NCI-H748 treated with DMSO at 0.1 percent for 48 hours (cell line): ENCODE measurements at places on chromosomes 16 and 17.

DNA sequence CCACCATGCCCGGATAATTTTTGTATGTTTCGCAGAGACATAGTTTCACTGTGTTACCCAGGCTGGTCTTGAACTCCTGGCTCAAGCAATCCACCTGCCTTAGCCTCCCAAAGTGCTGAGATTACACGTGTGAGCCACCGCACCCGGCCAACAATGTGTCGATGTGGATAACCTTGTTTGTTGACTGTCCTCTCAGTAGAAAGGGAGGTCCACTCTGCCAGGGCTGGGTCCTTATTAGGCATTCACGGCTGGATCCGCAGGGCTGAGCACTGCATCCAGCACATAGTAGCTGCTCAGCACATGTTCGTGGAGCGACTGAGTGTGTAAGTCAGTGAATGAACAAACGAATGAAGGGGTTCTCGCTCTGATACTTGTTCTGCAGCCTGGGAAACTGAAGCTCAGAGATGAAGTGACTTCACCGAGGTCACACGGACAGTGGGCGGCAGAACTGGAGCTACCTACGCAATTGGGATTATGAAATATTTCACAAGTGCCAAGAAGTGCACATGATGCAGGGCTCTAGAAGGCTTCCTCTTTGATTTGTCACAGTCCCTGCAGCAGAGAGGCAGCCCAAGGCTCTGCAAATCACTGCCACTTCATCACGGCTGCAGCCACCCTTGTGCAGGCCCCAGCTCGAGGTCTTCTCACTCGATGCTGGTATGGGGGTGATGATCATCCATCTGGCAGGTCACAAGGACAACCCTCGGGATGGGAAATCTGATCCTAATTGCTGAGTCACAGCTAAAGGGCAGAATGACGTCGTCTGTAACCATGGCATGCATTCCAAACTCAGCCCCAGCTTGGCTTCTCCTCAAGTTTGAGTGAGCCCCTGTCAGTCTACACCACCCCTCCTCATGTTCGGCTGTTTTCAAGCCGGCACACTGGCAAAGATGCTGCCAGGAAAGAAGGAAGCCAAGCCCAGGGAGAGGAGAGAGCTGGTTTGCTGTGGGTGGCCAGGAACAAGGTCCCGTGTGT lies 28.0 kb upstream of the SNN start:
- DNase-seq = no peak

- DNase-seq = no peak
Observed at GRCh38 chr17:8148560-8148959, 3.6 kb downstream of the PER1 start.

DNA sequence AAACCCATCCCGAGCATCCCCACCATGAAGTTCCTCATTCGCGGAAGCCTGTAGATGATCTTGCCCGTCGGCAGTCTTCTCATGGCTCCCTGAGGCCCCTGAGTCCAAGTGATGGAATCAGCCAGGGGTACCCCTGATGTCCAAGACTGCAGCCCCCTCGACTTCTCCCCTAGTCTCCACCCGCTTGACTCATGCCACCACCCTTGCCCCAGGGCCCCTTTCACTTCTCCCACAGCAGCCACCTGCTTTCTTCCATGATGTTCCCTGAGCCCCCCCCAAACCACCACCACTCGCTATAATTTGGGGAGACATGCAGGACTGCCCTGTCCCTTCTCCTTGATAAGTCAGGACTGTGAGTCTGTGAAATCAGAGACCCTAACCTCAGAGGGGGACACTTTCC lies 11.4 kb downstream of the BEAN1 start:
- no peak for DNase-seq

GRCh38 chr17:46212634-46213435 lies 19.6 kb upstream of the KANSL1 start:
- peak; percentile 12 for DNase-seq

DNA sequence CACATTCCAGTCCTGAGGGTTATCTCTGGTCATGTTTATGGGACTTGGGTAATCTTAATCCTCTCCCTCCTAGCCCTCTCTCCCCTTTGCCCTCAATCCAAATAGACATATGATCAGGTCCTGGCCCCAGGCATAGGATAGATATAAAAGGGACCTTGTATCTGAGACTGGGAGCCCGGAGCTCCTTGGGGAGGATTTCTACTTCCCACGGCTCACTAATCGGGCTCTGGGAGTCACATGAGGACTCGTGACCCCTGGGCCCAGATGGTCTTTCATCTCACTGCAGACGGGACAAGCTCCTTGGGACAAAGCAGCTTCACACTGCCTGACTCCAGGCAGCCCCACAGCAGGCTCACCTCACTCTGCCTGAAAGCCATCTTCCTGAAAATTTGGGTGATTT lies 57.8 kb upstream of the LYRM9 start:
- DNase-seq = no peak

- DNase-seq = no peak
Observed at GRCh38 chr16:71848622-71849021, 2.8 kb downstream of the ATXN1L start.

DNA sequence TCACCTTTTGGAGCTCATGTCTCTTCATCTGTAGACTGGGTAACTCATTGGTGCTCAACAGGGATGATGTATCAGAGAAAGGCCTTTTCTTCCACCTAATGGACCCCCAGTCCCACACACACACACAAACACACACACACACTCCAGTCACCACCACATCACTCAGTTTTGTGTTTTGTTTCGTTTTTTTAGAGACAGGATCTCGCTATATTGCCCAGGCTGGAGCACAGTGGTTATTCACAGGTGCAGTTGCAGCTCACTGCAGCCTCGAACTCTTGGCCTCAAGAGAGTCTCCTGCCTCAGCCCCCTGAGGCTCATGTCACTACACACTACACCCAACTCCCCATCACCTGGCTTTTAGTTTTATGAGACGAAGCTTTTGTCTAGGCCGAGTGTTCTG lies 55.6 kb downstream of the SF3B3 start:
- no peak for DNase-seq

DNA sequence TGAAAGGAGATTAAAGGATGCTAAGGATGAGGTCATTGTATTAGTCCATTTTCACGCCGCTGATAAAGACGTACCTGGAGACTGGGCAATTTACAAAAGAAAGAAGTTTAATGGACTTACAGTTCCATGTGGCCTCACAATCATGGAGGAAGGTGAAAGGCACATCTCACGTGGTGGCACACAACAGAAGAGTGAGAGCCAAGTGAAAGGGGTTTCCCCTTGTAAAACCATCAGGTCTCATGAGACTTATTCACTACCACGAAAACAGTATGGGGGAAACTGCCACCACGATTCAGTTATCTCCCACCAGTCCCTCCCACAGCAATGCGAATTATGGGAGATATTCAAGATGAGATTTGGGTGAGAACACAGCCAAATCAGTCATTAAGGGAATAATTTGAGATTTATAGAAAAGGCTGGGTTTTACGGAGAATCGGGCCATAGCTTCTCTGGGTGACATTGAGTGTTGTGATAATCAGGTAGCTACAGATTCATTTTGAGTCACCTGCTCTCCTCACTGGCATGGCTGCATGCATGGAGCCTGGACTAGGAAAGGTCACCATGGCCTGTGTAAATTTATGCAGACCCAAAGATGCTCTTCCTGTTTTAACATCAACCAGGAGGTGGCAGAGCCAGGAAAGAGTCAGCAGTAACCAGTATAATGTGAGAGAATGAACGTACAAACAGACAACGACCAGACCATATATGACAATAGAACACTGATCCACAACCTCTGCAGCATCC lies 40.5 kb upstream of the DYNLRB2 start:
- no peak for DNase-seq

DNA sequence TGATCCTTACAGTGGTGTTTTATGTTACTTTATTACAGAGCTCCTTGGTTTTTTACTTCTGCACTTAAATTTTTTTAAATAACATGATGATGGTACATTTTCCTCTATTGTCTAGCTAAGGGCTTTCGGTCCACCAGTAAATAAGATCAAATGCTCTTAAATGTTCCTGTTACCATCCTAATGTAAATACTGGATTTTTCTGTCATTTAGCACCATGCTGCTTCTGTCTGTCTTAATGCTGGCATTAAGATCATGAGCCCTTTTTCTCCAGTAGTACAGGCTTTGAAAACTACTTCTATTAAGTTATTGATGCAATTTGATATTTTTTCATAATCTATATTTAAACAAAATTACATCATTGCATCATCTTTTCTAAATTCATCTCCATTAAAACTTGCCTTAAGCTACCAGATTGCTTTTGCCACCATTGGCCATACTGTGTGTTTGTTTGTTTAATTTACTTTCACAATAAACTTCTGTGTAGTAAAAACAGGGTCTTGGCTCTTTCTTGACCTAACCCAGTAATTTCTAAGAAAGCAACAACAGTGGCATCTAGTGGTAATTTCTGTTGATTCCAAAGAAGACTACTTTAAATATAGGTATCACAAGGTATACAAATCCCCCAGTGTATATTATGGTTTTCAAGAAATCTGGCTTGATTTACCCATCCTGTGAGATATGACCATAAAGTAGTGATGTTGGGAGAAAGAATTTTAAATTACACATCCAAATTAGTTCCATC lies 9.0 kb upstream of the PHAF1 start:
- no peak for DNase-seq

- no peak for DNase-seq
Observed at GRCh38 chr16:20726661-20727060, 15.0 kb downstream of the THUMPD1 start.

DNA sequence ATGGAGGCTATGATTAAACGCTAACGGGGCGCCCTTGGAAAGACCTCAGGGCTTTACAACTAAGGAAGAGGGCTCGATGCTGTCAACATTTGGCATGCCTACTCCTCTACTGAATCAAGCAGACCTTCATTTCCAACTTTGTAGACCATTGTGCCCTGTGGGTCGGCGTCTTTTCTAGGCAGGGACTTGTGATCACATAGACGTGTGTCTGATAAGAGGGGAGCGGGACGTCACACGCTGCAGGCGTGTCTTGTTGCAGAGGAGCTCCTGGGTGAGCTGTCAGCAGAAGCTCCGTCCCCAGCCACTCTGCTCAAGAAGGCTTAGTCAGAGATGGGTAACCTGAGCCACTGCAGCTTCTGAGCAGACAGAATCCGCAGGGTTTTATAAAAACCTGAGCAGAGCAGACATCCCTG lies 2.8 kb downstream of the MAPK8IP3 start:
- DNase-seq = no peak

DNA sequence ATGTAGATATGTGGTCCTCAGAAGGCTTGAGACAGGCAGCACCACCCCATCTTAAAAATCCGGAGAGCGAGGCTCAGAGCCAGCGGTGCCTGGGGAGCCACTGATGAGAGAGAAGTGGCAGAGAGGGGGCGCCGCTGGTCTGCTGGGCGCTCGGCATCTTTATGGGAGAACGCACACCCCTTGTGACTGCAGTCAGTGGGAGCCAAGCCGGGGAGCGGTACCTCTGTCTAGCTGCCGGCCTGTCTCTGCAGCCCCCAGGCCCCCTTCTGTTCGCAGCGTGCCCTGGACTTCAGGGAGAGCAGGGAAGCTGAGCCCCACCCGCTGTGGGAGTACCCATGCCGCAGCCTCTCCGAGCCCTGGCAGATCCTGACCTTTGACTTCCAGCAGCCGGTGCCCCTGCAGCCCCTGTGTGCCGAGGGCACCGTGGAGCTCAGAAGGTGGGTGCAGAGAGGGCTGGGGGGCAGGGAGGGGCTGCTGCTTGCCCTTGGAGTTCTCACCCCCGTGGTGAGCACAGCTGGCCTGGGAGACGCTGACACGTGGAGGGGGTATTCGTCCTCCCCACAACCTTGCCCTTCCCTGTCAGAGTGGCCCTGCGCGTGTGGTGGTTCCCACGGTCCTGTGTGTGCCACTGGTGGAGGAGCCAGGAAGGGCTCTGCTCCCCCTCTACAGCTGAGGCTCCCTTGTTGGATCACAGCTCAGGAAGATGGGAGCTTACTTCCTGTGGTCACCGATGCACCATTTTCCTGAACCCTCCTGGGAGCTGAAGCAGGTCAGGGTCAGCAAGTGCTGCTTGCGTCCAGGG lies 44.8 kb downstream of the PRMT7 start:
- no peak for DNase-seq

DNA sequence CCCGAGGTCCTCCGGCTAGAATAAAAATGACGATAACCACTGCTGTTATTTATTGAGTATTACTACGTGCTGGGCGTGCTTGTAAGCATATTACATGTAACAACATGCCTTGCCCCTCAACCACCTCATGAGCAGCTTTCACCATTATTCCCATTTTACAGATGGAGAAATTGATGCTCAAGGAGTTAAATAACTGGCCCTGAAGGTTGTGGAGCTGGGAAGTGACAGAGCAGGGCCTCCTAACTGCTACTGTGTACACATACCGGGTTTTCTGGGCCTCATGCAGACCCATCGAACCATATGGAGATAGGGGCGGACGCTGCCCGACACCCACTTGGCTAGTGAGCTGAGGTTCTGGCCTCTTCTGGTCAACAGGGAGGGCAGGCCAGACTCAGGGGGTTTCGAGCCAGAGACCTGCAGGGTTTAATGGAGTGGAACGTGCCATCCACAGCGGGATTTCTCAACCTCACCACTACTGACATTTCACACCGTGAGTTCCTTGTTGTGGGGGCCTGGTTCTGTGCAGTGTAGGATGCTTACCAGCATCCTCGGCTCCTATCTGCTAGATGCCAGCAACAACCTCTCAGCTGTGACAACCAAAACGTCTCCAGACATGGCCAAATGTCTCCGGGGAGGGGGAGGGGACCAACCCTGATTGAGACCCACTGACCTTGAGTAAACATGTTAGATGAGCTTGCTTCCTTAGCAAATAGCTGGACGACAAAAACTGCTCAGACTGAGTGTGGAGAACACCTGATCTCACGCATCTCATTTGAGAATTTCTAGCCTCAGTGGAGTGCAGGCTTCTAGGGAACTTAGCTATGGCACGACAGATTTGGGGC lies 432.0 kb downstream of the SLC39A11 start:
- no peak for DNase-seq

DNA sequence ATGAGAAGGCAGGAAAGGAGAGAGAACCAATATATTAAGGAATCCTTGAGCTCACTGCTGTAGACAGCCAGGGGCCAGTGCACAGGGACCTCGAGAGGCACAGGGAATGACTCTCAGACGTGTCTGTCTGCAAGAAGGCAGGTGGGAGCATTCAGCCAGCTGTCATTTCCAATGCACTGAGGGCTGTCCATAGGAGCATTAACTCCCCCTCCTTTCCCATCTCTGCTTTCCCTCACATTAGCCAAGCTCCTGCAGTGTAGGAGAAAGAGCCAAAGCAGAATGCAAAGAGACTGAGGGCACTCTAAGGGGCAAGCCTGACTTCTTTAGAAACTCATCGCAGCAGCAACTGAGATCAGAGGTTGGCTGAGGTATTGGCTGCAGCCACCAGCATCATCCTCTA lies 218.3 kb downstream of the CDH13 start:
- DNase-seq = no peak

GRCh38 chr16:85042606-85043005 lies 15.0 kb downstream of the KIAA0513 start:
- no peak for DNase-seq
